ENCODE measurements at places on chromosomes 3 and 15.

DNA sequence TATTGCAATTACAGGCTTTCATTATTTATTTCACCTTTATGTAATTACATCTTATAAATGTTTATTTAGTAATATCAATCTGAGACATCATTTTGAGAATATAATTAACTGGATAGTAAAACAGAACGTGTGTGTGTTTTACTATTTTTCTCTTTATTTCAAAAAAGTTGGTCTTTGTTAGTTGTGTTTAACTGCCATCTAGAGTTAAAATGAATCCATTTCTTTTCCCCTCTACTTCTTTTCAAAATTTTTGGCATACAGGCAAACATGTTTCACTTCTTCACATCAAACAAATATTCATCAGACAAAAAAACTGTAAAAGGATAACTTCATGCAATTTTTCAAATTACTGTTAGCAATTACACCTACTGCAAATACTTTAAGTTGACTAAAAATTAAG, 61.1 kb downstream of the FEZF2 start:
- DNase-seq: no peak

DNA sequence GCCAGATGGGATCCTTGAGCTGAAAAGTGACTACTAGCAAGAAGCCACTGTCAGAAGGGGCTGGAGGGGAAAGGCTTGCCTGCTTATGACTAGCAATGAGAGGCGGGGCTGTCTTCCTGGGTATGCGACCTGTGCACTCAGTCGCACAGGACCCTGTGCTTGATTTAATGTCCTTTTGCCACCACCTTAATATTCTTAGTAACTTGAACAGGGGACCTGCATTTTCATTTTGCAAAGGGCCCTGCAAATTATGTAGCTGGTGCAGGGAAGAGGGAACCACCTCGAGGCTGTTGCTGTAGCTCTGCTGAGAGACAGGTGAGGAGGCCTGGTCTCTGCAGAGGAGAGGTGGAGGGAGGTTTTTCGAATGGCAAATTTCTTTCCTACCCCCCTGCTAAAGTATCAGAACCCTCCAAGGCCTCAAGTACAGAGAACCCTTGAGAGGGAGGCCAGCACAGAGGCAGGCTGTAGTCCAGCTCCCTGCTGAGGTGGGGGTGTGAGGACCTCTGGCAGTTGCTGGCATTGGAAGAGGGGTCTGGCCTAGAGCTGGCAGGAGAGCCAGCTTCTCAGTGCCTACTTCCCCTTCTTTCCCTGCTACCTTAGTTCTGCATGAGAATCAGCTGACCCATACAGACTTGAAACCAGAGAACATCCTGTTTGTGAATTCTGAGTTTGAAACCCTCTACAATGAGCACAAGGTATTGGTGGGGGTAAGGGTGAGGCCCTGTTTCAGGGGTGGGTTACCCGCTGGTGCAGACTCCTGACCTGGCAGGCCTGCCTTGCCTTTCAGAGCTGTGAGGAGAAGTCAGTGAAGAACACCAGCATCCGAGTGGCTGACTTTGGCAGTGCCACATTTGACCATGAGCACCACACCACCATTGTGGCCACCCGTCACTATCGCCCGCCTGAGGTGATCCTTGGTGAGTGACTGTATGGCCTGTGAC, 11.4 kb downstream of the CLK3 start:
- no peak for DNase-seq

GRCh38 chr15:87681104-87681503, 575.4 kb downstream of the NTRK3 start:
- DNase-seq: no peak

GRCh38 chr3:72969766-72970165, 26.8 kb upstream of the PPP4R2 start:
- DNase-seq: no peak

DNA sequence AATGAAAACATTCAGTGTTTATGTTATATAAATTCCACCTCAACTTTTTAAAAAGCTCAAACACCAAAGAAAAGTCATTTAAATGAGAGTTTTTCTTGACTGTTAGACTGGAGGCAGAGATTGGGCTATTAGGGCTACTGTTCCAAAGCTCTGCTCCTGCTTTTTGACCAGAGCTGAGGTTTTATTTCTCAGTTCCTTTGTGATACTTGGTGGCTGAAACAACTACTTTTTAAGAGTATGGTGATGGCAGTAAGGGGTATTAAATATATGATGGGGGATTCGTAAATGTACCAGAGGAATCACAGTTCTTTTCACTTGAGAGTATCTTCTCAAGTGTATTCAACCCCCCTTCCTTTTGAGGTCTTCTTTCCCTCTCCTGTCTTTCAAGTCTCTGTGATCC, 186.1 kb upstream of the CGNL1 start:
- no peak for DNase-seq

Data from LoVo (cell line).